ENCODE measurements at places on chromosomes 4 and X.

- DNase-seq, result no peak
Observed at GRCh38 chrX:100376576-100376975, 33.5 kb downstream of the PCDH19 start.

- no peak for DNase-seq
Observed at GRCh38 chr4:48343551-48343950, 2.2 kb downstream of the SLAIN2 start.

DNA sequence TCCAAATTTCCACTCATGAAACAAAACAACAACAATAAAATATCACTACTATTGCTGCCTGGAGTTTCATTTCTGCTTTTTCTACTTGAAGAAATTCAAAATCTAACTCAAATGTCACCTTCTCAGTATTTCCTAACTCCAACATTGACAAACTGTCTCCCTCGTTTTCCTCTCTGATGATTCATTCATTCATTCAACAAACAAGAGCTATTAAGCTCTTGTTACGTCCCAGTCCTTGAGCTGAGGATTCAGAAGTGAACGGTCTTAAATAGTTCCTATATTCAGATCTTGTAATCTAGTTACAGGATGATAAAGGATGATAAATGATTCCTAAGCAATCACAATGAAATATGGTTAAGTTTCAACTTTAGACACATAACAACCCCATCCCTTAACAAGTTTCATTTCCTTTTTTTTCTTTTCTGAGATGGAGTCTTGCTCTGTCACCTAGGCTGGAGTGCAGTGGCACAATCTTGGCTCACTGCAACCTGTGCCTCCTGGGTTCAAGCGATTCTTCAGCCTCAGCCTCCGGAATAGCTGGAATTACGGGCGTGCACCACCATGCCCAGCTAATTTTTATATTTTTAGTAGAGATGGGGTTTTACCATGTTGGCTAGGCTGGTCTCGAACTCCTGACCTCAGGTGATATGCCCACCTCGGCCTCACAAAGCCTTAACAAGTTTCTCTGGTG is 1.7 kb downstream of the SLC9B2 start:
- no peak for DNase-seq

DNA sequence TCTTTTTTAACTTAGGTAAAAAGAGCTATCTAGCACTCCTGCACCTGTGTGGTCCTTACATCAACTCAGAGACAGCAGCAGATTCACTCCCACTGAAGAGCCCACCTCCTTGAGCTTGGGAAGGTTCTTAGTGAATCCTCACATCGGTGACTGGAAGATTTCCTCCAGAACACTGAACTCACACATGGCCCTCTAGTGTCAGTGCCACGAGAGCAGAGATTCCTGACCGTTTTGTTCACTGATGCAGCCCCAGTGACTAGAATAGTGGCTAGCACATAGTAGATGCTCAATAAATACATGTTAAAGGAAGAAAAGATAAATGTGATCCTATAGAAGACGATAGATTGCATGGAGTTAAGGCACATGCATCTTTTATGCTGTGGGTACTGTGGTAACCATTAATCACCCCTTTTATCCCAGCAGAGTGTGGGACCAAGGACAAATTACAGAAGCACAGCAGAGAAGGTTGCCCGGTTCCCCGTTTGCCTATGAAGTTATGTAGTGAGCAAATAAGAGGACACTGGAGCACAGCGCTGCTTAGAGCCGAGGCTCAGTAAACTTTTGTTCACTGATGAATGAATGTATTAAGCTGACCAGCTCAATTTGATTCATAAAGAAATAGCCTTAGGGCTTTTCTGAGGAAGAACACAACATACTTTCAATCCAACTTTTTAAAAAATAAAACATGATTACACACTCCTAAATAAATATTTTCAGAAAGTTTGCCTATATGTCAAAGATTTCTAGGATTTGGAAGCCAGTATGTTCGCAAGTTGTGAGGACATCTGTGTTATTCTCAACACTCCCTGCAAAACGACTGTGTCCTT is 8.7 kb downstream of the GASK1B start:
- DNase-seq, result no peak

GRCh38 chr4:8391071-8391470 is 49.5 kb downstream of the ACOX3 start:
- no peak for DNase-seq

DNA sequence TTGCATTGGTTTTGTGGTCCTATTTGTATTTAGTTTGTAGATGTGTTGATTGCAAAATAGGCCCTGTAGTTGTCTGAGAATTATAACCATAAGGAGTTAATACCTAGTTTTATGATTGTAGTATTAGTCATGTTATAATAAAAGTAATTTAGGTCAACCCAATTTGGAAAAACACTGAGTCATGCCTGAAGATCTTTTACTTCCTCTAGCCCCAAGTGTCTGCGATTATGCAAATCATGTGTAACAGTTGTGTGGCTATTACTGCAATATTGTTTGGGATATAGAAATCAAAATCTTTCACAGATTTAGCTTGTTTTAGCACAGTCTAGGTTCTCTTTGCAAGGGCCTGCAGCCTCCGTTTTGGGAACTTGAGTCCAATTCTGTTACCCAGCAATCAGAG is 12.6 kb downstream of the SRD5A3 start:
- DNase-seq, result peak; percentile 17

- DNase-seq, result no peak
Observed at GRCh38 chr4:92090887-92091286, 212.9 kb upstream of the GRID2 start.

GRCh38 chrX:9394212-9394611 is 70.6 kb upstream of the TBL1X start:
- no peak for DNase-seq

- no peak for DNase-seq
Observed at GRCh38 chr4:64465263-64465662, 56.0 kb upstream of the TECRL start.

DNA sequence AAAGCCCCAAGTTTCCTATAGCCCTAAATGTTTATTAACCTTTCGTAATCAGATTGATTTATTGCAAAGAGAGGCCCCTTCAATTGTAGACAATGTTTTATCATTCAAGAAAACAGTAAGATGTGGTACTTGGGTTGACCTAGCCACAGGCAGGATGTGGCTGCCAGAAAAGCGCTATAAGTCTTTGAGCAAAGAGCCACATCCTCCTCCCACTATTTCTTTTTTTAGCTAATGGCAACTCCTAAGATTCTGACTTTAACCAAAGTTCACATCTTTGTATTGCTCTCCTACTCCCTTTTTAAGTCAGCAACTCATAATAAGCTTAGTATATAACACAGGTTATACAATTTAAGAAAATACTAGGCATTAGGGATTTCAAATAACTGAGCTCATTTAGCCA is 70.7 kb upstream of the PPP3CA start:
- DNase-seq, result peak; percentile 17

- no peak for DNase-seq
Observed at GRCh38 chr4:23779839-23780238, 110.0 kb downstream of the PPARGC1A start.

- DNase-seq, result no peak
Observed at GRCh38 chrX:130531066-130531465, 129.3 kb downstream of the RBMX2 start.

DNA sequence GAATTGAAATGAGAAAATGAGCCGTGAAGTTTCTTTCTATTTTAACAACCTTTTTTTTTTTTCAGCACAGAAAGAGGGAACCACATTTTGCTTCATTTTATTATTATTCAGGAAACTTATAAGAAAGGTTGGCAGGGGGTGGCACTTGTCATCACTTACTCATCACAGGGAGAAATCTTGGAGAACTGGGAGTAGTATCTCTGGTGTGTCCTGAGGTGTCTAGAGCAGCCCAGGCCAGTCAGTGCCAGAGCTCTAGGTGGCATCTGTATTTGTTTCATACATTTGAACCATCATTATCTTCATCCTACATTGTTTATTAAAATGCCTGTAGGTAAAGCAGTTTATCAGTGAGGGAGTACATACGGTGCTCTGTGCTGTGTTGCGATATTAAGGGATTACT is 43.8 kb upstream of the ARHGAP24 start:
- DNase-seq, result no peak

DNA sequence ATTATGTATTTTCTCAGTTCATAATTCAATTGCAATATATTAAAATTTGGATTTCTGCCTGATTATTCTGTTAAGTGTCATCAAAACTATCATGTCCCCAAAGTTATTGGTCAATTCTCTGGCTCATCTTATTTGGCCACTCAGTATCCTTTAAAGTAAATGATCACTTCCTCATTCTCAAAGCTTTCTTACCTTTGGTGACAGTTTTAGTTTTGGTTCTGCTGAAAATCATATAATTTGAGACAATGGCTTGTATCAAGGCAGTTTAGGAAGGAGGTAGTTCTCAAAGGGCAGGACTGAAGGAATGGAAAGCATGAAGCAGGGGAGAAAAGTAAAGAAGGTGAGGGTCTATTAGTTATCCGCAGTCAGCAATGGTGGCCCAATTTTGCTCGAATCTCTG is 1832.1 kb downstream of the ARAP2 start:
- DNase-seq, result no peak

- no peak for DNase-seq
Observed at GRCh38 chr4:6273661-6273990, 4.0 kb downstream of the WFS1 start.

- DNase-seq, result no peak
Observed at GRCh38 chrX:38500141-38500540, 61.2 kb upstream of the TSPAN7 start.

DNA sequence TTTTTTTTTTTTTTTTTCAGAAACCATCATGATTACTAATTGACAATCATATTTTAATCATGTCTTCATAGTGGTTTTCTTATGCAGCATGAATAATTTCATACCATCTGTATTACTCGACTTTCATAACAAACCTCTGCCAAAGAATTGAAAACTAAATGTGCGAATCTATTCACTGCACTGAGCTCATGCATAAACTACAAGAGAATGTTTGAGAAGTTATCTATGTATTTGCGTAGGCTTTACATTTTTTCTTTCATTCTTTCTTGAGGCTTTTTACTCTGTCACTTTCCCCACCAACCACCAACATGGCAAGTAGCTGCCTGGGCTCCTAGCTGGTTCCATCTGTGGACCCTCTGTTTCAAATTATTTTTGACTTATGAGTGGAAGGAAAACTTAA is 1761.0 kb downstream of the STIM2 start:
- DNase-seq, result no peak

DNA sequence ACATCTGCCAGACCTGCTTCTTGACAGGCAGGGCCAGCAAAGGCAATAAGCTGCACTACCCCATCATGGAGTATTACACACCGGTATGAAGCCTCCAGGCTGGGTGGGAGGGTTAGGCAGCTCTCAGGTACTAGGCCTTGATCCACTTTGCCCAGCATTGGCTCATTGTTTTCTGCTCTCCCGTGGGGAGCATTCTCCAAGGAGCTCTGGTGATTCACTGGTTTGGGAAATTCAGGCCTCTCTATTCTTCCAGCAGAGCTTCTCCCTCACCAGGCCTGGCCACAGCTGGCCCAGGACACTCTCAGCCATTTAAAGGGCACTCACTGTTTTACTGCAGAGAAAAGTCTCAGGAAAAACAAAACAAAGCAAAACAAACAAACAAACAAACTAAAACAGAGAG is 33.0 kb downstream of the DRP2 start:
- DNase-seq, result no peak
